ENCODE measurements at places on chromosomes 11 and 22.

- no peak for DNase-seq
Observed at GRCh38 chr22:33659448-33659847, 260.8 kb downstream of the LARGE1 start.

DNA sequence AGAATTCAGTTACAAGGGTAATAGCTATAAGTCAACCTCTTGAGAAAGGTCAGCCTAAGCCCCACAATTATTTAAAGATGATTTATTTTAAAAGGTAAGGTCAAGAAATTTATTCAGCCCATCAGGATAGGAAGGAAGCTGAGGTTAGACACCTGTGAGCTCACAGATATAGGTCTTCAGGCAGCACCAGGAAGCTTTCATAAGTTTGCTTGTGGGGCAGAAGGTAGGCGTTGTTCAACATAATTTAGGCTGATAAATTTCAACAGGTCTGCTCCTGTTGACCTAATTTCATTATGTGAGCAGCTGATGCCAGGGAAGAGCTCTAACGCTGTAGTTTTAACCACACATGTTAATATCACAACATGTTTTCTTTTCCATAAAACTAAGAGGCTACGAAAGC is 118.1 kb upstream of the APOA1 start:
- DNase-seq: no peak

GRCh38 chr22:45518580-45518991 is 15.9 kb downstream of the FBLN1 start:
- DNase-seq: peak; percentile 54

- DNase-seq: no peak
Observed at GRCh38 chr11:11428714-11429113, 75.7 kb upstream of the CSNK2A3 start.

DNA sequence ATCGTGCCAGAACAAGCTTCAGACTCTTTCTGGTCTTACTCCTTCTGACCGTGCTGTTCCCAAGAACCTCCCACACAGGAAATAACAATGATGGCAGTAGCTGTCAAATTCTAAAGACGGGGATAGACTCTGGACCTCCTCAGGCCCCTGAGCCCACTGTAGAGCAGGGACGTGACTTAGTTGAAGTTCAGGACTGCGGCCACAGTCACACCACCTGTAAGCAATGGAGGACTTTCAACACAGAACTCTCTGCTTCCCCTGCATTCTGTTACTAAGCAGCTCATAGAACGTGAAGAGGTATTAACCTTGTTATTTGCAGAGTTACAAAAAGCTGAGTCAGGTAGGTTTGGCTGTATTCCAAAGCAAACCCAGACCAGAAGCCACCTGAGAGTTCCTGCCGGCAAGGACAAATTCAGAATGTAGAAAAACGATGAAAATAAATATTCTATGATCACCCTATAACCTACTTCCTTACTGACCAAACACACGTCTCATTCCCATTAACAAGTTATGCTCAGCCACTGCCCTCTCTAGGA is 12.7 kb downstream of the TMEM45B start:
- DNase-seq: no peak

DNA sequence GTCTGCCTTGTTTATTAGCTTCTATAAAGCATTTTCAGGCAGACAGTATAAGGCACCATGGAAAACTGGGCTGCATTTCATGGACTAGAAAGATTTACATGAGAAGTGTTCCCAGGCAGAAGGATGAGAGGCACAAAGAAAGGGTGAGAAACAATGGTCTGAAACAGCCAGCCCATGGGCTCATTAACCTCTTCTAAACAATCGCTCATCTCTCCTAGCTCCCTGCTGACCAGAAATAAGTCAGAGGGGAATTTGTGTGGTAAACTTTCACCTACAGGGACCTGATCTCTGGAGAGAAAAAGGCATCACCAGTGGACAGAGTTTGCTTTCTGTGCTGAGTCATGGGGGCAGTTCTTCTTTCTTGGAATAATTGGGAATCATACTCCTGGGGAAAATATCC is 51.8 kb upstream of the KIRREL3 start:
- no peak for DNase-seq

DNA sequence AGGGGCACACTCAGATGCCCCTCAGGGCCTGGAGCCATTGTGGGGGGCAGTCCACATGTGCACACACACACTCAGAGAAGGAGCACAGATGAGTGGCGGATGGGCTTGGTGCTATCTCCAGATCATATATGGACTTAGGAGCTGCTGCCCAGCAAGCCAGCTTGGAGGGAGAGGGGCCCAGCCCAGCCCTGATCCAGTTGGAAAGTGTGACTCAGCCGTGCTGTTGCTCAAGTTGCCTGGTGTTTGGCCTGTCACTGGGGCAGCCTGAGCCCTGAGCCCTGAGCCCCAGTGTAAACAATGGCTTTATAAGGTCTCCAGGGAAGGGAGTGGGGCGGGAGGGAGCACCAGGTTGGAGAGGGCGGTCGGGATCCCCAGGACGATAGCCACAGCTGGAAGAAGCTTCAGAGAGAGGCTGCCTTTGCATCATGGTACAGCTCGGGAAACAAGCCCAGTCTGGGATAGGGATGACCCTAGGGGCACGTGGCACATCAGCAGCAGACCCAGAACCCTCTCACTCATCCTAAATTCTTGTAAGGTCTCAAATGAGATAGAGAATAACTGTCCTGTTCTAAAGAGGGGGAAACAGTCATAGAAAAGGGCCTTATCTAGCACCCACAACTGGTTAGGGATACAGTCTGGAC is 4.8 kb downstream of the SELENOM start:
- DNase-seq: peak; percentile 86

DNA sequence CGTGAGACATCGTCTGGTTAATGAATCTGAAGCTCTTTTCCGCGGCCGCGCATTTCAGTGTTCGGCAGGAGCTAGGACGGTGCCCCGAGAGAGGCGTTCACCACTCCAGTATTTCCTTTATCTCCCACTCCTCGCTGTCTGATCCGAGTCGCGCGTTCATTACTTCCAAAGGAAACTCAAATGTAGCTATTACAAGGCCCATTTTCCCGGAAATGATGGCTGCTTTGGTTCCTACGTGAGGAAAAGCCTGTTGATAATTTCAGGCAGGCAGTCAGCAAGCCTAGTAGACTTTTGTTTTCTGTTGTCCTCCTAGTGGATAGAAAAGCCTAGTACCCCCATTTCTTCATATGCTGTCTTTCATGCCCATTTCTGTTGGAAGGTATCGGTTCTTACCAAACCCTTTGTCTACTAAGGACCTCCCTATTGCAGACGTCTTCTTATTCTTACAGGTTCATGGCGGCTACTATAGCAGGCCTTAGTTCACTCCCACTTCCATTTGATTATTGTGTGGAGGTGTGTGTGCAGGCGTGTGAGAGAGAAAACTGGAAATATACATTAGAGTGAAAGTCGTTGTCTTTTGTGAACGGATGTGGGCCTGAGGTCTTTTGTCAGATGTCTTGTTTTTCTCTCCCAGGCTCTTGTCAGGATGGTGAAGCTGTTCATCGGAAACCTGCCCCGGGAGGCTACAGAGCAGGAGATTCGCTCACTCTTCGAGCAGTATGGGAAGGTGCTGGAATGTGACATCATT is 737 bp downstream of the RBM4 start:
- DNase-seq: no peak

GRCh38 chr22:44862981-44863860 is 110.8 kb downstream of the ARHGAP8 start:
- no peak for DNase-seq

Data from right cardiac atrium (tissue), 5 donors.